ENCODE measurements at places on chromosomes 11 and 22. TPM values are rescaled to one million over a fixed set of nuclear protein-coding genes. Genes with fewer than 3 reads are reported as not detected.

DNA sequence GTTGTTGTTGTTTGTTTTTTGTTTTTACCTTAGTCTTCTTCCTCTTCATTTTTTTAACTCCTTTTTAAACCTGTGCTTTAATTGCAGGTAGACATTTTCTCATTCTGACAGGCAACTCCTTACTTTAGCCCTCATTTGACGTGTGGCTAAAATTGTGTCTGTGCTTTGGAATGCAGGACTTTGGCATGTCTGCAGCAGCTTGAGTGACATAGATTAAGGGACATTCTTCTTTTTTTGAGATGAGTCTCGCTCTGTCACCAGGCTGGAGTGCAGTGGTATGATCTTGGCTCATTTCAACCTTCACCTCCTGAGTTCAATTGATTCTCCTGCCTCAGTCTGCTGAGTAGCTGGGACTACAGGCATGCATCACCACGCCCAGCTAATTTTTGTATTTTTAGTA lies 100.8 kb downstream of the FAT3 start:
- H3K4me3 ChIP-seq, result no peak overlapping the region
- H3K4me1 ChIP-seq, result no peaks in the 10 kb centered on the region
- no peaks in the 10 kb centered on the region for H3K27me3 ChIP-seq
- no peaks in the 10 kb centered on the region for H3K36me3 ChIP-seq
- no peak for DNase-seq
- no peak overlapping the region for H3K27ac ChIP-seq

Gene RBMXL2
- not detected for polyA plus RNA-seq

DNA sequence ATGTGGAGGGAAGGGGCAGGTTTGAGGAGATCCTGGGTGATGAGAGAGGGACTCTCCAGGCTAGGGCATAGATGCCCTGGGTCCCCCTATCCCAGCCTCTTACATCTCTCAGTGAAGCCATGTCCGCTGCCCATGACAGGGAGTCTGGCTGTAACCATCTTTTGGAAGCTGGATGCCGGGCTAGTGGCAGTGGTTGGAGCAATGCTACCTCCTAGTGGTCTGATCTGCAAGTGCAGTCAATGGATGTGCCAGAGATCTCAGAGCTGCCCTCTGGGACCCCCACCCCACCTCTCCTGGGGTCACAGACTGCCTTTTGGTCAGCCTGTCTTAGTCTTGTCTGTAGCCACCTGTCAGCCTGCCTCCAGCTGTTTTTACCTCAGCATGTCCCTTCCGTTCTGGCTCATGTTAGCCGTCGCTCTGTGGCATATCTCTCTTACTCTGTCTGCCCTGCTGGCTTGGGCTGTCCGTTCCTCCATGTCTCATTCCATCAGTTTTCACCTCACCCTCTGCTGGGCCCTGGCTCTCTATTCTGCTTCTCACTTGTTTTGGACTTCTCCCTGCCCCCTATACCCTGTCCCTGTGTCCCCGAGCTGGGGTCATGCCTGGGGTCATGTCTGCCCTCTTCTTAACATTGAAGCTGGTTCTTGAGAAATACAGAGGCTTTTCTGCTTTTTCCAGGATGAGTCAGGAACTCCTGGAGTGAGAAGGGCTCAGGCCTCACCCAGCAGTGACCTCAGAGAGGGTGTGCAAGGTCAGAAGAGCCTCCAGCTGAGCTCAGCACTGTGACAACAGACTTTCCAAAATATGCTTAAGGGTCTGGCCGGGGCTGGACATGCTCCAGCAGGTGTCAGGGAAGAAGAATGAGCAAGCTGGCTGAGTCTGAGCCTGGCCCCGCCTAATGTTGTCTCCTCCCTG lies 52.0 kb upstream of the THY1 start:
- H3K27me3 ChIP-seq, result no peaks in the 10 kb centered on the region
- peak; percentile 49 for DNase-seq
- no peak overlapping the region for H3K27ac ChIP-seq
- H3K4me1 ChIP-seq, result no peaks in the 10 kb centered on the region
- H3K36me3 ChIP-seq, result no peaks in the 10 kb centered on the region
- H3K4me3 ChIP-seq, result no peak overlapping the region

Gene PATE2
- polyA plus RNA-seq, result not detected

GRCh38 chr11:69444381-69445130 lies 36.9 kb upstream of the LINC01488 start:
- no peaks in the 10 kb centered on the region for H3K36me3 ChIP-seq
- no peak overlapping the region for H3K4me3 ChIP-seq
- H3K27me3 ChIP-seq, result no peaks in the 10 kb centered on the region
- no peak overlapping the region for H3K27ac ChIP-seq

DNA sequence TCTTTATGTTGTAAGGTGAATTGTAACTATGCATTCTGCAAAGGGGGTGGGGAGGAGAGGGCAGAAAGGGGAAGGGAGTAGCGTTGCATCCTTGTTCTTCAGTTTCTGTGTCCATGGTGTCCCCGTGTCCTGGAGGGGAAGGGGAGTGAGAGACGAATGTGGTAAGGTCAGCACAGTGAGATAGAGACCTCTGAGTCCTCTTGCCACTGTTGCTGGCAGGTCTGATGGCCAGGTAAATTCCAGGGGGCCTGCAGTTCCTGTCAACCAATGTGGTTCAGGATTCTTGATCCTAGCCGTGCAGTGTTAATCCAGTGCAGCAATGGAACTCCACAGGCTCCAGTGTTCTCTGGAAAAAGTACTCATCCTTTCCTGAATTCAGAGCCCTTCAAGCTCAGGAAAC lies 14.6 kb upstream of the ADSL start:
- H3K4me3 ChIP-seq, result no peak overlapping the region
- DNase-seq, result no peak
- no peaks in the 10 kb centered on the region for H3K36me3 ChIP-seq
- H3K4me1 ChIP-seq, result peaks cover 94% of the 10 kb centered on the region
